Natural killer cell treated with Interleukin-12 subunit alpha and Interleukin-12 subunit beta and Interleukin-15 and Interleukin-18, amount 100 ng/mL, for 72 hours (primary cell): ENCODE measurements at places on chromosomes 4 and X. TPM values are rescaled to one million over a fixed set of nuclear protein-coding genes. Genes with fewer than 3 reads are reported as not detected.
A peak's percentile ranks its signal among the peaks of the same experiment; 100 is the strongest.

Gene FHIP1A
- total RNA-seq = 0.39 TPM

Gene SSX3
- not detected for total RNA-seq

Gene MAGEC1
- not detected for total RNA-seq

Gene HERC3
- total RNA-seq = 27.9 TPM

Gene CDKL5
- 2.2 TPM for total RNA-seq

Gene BGN
- not detected for total RNA-seq

Gene RAB33A
- total RNA-seq = 25.4 TPM

Gene TEX11
- total RNA-seq = not detected

Gene RAB41
- not detected for total RNA-seq

Gene DOK7
- 0.17 TPM for total RNA-seq

Gene TRIM75
- not detected for total RNA-seq

Gene UCP1
- total RNA-seq = not detected

Gene RPS6KA6
- total RNA-seq = not detected

- DNase-seq = no peak
These were observed 90.4 kb upstream of the VEGFC start for GRCh38 chr4:176883108-176883550.

GRCh38 chr4:89539797-89540711, 232.5 kb upstream of the GPRIN3 start:
- DNase-seq = no peak

DNA sequence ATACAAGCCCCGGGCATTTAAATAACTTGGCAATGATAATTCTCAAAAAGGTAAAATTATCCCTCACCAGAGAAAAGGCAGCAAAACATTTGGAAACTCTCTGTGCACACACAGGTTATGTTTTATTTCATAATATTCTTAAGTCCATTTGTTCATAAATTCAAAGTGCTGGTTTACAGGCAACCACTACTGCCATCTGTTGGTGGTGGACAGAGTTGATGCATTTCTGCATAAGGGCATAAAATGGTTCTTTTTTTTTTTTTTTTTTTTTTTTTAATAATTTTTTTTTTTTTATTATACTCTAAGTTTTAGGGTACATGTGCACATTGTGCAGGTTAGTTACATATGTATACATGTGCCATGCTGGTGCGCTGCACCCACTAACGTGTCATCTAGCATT, 31.5 kb upstream of the IL21 start:
- no peak for DNase-seq

DNA sequence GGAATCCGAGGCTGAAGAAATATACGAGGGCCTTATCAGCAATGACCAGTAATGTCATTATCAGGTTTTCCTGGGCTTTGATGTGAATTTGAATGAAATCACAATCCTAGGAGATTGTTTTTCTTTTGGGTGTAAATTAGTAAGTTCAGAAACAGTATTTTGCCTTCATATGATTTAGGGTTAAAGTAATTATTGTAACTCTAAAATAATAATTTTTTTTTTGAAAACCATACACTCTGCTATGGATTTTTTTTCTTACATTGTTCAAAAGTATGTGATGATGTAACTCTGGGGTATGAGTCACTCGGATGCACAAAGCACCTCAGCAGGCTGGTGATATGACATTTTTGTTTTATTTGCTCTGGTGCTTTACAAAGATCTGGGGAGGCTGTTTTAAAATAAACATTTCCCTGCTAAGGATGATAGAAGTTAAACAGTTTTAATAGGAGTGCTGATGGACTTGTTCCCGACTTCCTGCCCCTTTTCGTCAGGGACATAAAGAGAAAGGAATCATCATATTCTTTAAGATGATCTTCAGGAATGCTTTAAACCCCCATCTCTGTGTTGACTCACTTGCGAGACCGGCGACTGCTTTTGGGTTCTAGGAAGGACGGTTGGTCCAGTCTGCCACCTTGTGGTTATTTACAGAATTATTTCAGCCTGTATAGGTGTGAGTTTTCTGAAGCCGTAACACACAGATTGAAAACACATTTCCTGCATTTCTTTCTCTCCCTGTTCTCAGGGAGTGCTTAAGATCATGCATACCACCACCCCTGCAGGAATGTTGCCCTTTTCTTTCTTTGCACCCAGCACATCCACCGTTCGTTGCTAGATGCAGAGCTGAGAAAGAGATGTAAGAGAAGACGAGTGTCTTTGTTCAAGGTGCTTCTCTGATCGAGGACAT, 72.5 kb downstream of the RAPGEF2 start:
- DNase-seq = peak; percentile 68

- DNase-seq = no peak
These were observed 37.0 kb upstream of the ATP6AP2 start for GRCh38 chrX:40543661-40544328.

DNA sequence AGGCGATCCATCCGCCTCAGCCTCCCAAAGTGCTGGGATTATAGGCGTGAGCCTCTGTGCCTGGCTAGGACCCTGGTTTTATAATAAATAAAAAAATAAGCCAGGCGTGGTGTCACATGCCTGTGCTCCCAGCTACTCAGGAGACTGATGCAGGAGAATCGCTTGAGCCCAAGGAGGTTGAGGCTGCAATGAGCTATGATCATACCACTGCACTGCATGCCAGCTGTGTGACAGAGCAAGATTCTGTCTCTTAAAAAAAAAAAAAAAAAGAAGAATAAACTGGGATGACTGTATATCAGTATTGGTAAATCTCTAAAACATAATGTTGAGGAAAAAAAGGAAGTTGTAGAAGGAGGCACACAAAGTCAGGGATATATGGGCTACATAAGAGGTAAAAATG, 45.7 kb upstream of the SLC34A2 start:
- DNase-seq = no peak

- no peak for DNase-seq
These were observed 614.4 kb downstream of the RPA4 start for GRCh38 chrX:97498093-97498492.

- no peak for DNase-seq
These were observed 362.1 kb downstream of the UNC5C start for GRCh38 chr4:95186666-95187065.

DNA sequence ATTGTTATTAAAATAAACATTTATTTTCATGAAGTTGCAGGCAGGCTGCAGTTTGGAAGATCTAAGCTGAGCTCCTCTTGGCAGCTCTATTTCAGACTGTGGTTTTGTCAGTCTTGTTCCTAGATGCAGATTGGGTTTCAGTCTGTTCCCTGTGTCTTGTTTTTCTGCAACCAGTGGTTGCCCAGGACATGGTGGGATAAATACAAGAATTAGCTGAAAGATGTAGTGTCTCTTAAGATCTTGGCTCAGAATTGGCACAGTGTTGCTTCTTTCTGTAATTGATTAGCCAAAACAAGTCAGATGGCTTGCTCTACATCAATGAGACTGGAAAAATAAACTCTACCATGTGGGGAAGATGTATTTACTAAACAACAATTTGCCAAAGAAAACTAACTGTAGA, 283.0 kb upstream of the BOD1L1 start:
- DNase-seq = no peak

DNA sequence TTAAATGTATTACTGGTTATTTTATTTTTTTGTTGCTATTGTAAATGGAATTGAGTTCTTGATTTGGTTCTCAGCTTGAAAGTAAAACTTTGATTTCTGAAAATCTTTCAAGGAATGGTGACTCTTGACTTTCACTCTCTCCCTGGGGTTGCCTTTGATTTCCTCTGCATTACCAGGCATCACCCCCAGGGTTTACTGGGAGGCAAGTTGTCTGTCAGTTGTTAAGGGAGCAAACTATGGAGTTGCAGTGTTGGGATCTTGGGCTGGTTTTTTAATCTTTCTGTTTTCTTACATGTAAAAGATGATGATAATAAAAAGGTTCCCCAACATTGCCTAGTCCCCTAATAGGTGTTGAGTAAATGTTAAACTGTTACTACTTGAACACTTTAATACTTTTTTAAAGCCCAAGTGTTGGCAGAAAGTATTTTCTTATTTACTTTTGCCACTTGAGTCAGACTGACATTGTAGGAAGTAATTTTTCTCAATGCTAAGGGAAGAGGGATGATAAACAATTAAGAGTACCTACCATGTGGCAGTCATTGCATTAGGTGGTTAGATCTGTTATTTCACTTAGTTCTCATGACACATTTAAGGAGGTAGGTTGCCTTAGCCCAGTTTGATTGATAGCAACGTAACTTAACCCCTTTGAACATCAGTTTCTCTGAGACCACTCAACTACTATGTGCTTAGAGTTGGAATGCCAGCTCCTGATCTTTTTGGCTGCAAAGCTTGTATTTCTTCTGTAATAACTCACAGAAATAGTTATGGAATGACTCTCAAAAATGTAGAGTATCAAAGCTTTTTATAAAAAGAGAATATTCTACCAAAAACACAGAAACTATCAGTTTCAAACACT, 67.1 kb downstream of the DCLK2 start:
- DNase-seq = no peak

DNA sequence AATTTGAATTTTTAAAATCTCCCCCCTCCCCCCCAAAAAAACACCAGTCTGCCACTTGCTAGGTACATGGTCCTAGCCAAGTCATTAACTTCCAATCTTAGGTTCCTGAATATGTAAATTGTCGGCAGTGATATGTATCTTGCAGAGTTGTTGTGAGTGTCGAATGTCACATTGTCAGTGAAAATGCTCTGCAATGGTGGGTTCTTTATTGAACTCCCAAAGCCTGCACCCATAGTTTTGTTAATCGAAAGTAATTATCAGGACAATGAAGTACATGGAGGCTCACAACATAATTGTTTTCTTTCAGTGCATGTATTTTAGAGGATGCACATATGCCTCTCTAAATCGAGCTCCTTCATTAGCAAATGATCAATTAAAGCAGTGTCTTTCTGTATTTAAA, 185.6 kb upstream of the S100G start:
- DNase-seq = no peak

DNA sequence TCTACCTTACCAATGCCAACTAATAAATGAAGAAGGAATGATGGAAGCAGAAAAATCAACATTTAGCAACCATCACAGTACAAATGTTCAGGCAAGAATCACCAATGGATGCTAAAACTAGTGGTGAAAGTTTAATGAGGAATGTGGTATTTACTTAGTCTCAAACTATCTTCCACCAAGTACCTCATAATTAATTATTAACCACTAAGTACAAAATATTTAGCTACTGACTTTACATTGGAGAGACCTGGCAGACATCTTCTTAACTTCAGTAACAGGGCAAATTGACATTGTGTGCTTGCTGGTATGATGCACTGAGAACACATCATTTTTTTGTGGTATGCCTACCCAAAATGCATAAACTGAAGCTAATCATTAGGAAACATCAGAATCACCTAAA, 82.4 kb downstream of the DLG3 start:
- DNase-seq = no peak

GRCh38 chrX:48522291-48522690, 683 bp downstream of the EBP start:
- no peak for DNase-seq

DNA sequence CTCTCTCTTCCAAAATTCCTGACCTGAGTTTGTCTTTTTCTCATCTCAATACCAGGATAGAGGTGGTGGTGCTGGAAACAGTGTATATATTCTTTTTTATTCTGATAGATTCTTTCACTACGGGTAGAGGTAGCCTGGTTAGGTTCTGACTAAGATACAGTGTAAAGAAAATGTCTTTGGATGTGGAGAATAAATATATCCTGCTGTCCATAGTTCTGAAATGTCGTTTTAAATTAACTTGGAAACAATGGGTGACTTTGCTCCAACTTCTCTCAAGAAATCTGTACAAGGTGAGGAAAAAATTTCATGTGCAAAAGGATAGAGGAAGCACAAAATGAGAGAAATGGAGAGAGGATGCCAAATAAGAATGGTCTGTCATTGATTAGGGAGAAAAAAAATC, 546.1 kb downstream of the GBA3 start:
- no peak for DNase-seq

DNA sequence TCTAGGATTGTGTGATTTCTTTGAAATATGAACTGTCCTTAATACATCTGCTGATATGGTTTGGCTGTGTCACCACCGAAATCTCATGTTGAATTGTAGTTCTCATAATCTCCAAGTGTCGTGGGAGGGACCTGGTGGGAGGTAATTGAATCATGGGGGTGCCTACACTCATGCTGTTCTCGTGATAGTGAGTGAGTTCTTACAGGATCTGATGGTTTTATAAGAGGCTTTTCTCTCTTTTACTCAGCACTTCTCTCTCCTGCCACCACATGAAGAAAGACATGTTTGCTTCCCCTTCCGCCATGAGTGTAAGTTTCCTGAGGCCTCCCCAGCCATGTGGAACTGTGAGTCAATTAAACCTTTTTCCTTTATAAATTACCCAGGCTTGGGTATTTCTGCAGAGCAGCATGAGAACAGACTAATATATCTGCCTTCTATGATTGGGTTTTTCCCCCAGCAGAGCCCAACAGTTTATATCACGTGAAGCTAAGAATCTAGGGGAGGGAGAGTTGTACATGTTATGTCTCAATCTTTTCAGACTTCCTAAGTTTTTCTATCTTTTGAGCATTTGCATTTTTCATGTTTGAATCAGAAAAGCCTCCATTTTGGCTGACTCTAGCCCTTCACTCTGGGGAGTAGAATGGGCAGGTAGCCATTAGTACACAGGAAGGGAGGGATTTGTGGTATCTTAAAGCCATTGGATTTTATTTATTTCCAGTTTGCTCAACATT, 58.9 kb downstream of the PLAC1 start:
- no peak for DNase-seq

DNA sequence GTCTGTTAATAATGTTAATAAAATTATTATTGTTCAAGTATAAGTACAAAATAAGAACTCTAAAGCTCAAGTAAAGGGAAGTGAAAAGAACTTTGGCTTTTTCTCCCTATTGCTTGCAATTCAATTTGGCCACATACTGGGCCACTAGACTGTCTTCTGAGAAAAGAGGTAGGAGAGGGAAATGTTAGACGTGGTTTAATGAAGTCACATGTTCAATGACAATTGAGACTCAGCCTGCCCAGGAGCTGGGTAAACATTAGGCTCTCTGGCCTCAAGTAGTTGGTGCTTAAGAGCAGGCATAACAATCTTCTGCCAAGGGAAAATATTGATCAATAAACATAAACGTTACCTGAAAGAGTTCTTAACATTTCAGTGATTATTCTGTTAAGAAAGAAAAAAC, 15.1 kb upstream of the PRSS12 start:
- no peak for DNase-seq

GRCh38 chr4:161291222-161291621, 872.6 kb downstream of the FSTL5 start:
- no peak for DNase-seq

DNA sequence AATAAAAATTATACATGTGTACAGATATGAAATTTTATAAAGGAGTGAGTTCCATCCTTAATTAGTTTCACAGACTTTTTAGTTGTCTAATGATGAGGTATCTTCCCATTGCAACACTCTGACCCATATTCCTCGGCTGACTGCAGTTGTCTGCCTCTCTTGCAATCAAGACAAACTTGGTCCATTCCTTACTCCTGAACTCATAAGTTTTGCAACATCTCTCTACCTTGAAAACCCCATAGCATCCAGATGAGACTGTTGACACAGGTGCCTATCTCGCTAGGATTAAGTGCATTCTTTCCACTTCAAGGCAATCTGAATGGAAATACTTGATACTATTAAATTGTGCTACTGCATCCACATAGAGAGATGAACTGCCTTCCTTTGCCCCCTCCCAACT, 2.3 kb downstream of the XKRX start:
- no peak for DNase-seq
